Brain (organoid and tissue), 16 donors: ENCODE measurements at places on chromosomes 6 and 20. TPM values are rescaled to one million over a fixed set of nuclear protein-coding genes. Genes with fewer than 3 reads are reported as not detected.

DNA sequence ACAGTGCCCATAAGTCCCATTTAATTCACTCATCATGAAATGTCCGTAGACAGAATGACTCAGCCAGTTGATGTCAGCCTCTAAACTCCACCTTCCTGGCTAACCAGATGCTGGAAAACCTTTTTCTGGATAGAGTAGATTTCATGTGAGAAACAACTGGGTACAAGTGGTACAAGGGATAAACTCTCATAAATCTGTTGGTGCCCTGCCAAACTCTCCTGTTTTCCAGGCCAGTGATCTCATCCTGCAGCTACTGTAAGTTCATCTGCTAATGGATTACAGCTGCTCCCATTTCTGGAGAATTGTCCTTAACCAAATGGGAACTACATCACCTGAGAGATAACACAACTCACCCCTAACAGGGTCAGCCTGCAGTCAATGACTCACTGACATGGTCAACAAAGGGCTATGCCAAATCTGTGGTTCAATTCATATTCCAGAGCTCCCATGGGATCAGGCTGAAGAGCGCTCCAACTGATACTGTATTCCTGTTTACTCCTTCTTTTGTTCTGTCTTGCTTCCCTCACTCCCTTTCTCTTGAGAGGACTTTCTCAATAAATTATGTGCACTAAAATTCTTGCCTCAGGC is 210.1 kb upstream of the HDDC2 start:
- no peak for DNase-seq

The IER3 gene
- polyA plus RNA-seq = 3.8 TPM

The OR2B6 gene
- 0.37 TPM for polyA plus RNA-seq

DNA sequence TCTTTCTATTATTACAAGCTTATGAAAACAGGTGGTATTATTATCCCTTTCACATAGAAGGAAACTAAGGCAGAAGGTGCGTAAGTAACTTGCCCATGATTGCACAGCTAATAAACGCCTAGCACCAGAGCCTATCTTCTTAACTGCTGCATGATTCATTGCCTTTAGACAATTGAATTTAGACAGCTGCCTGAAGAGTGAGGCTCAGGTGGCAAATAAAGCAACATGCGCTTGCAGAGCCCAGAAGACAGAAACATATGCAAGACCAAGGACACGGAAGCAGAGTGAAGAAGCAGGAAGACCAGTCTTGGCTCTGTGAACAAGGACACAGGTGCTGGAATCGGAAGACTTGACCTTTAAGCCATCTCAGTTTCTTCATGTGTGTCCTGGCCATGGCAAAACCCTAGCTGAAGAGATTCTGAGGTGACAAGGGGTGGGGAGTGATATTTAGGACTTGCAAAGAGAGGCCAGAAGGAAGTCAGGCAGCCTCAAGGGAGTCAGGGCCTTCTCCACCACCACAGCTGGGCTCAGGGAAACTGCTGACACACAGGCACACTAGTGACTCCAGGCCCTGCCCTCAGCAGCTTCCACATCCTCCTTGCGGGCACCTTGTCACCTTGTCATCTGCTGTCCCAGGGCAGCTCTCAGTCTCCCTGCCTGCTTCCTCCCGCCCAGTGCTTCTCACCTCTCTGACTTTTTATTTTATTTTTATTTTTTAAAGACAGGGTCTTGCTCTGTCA is 91.7 kb upstream of the SLC22A16 start:
- no peak for DNase-seq

DNA sequence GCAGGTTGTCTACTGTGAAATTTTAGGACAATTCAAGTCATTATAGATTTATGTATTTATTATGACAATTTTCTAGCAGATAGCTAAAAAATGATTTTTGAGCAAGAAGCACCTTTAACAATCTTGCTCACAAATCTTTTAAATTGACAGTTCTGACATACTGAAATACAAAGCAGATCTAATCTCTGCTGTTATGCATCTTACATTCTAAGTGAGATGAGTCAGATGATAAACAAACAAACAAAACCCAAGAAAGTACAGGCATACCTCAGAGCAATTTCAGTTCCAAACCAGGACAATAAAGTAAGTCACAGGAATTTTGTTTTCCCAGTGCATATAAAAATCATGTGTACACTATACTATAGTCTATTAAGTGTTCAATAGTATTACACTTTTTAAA is 430.7 kb upstream of the PTCHD4 start:
- DNase-seq = no peak

The FILIP1 gene
- 0.31 TPM for polyA plus RNA-seq

The C4A gene
- 25.3 TPM for polyA plus RNA-seq

The RIMS1 gene
- polyA plus RNA-seq = 2.0 TPM
